ENCODE measurements at places on chromosomes 16 and 17. TPM values are rescaled to one million over a fixed set of nuclear protein-coding genes. Genes with fewer than 3 reads are reported as not detected.
A peak's percentile ranks its signal among the peaks of the same experiment; 100 is the strongest.

KRT20 gene
- total RNA-seq = not detected

NGFR gene
- not detected for total RNA-seq

TBC1D3K gene
- total RNA-seq = not detected

GEMIN4 gene
- 58.4 TPM for total RNA-seq

METTL23 gene
- 37.0 TPM for total RNA-seq

DPEP3 gene
- total RNA-seq = not detected

GRIN2C gene
- not detected for total RNA-seq

PLD6 gene
- 18.2 TPM for total RNA-seq

GRCh38 chr17:55317284-55317683 lies 52.5 kb downstream of the HLF start:
- H3K27ac ChIP-seq = no peak overlapping the region
- no peaks in the 10 kb centered on the region for H3K36me3 ChIP-seq
- H3K4me1 ChIP-seq = no peaks in the 10 kb centered on the region
- DNase-seq = no peak

DNA sequence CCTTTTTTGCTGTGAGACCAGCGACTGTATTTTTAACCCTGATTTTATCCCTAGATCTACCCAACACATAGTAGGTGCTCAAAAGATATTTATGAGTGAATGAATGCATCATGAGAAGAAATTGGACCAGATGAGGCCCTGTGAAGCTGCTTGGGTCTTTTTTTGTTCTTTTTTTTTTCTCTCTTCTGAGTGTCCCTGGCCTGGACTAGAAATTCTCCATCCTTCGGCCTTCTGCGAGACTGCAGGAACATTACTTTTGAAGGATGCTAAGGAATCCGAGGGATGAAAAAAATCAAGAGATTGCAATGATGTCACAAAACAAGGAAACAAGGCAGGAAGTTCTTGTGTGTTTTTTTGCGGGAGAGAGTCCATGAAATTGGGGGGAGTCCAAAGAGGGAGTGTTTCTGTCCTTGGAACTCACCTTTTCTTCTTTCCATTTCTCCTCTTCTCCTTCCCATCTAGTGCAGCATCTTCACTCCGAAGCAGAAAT lies 560 bp upstream of the RUSF1 start:
- H3K4me3 ChIP-seq = peak overlapping the region; percentile 91
- no peak for DNase-seq
- peaks cover 7% of the 10 kb centered on the region for H3K36me3 ChIP-seq
- H3K4me1 ChIP-seq = peaks cover 20% of the 10 kb centered on the region

GRCh38 chr16:66510298-66510697 lies 39.6 kb downstream of the TK2 start:
- H3K4me1 ChIP-seq = peaks cover 5% of the 10 kb centered on the region
- no peak for DNase-seq
- H3K36me3 ChIP-seq = no peaks in the 10 kb centered on the region
- no peak overlapping the region for H3K4me3 ChIP-seq

GRCh38 chr17:6479622-6480302 lies 35.5 kb downstream of the PIMREG start:
- no peak overlapping the region for H3K4me3 ChIP-seq
- DNase-seq = no peak
- no peak overlapping the region for H3K27ac ChIP-seq
- no peaks in the 10 kb centered on the region for H3K27me3 ChIP-seq
- H3K36me3 ChIP-seq = no peaks in the 10 kb centered on the region

- no peak for DNase-seq
- H3K36me3 ChIP-seq = no peaks in the 10 kb centered on the region
- H3K4me3 ChIP-seq = no peak overlapping the region
These were observed 155.8 kb downstream of the SNX29 start for GRCh38 chr16:12132290-12132689.

- no peak for DNase-seq
- H3K4me3 ChIP-seq = no peak overlapping the region
These were observed 8.0 kb downstream of the FLYWCH1 start for GRCh38 chr16:2919511-2920255.

GRCh38 chr17:75908201-75908600 lies 3.5 kb upstream of the MRPL38 start:
- no peaks in the 10 kb centered on the region for H3K4me1 ChIP-seq
- no peak overlapping the region for H3K27ac ChIP-seq
- H3K27me3 ChIP-seq = no peaks in the 10 kb centered on the region
- H3K4me3 ChIP-seq = no peak overlapping the region

- H3K4me3 ChIP-seq = no peak overlapping the region
- H3K36me3 ChIP-seq = no peaks in the 10 kb centered on the region
- no peak for DNase-seq
- no peaks in the 10 kb centered on the region for H3K4me1 ChIP-seq
These were observed 18.9 kb downstream of the KPNA2 start for GRCh38 chr17:68054296-68054900.
